Heart right ventricle (tissue), 16 donors: ENCODE measurements at places on chromosomes 3 and 15. TPM values are rescaled to one million over a fixed set of nuclear protein-coding genes. Genes with fewer than 3 reads are reported as not detected.

PLOD2 gene
- total RNA-seq: 17.5 TPM

DNA sequence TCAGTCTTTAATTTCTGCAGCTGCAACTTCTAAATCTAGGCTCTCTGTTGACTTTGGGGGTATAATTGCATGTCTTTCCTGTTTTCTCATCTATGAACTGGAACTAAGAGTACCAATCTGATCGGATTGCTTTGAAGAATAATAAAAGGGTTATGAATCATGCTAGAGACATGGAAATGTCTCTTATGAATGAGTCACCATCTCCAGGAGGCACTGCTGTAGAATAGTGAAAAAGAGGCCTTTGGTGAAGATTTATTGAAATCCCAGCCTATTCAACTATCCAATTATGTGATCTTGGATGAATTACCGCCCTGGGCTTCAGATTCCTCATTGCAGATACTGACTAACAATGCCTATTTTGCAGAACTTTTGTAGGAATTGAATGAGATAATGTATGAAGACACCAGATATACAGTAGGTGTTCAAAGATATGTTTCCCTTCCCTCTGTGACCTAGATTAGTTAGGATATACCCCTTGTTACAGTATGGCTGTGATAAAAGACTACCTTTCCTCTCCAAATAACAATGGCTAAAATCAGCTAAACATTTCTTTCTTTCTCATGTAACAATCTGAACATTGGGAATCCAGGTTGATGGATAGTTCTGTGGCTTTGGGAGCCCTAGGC lies 11.5 kb upstream of the CMTM8 start:
- no peak for DNase-seq

POPDC2 gene
- total RNA-seq: 733 TPM

GRCh38 chr3:36060950-36061349 lies 319.4 kb upstream of the STAC start:
- no peak for DNase-seq

GRCh38 chr3:13715167-13715954 lies 164.5 kb downstream of the WNT7A start:
- DNase-seq: peak; percentile 1
